Osteocyte (in vitro differentiated cells): ENCODE measurements at places on chromosomes 5 and 9. TPM values are rescaled to one million over a fixed set of nuclear protein-coding genes. Genes with fewer than 3 reads are reported as not detected.

Gene OTP
- total RNA-seq, result not detected in 2 replicates

Gene CDO1
- total RNA-seq, result 6.6 and 6.9 TPM in 2 replicates

Gene SLC45A2
- total RNA-seq, result not detected in 2 replicates

DNA sequence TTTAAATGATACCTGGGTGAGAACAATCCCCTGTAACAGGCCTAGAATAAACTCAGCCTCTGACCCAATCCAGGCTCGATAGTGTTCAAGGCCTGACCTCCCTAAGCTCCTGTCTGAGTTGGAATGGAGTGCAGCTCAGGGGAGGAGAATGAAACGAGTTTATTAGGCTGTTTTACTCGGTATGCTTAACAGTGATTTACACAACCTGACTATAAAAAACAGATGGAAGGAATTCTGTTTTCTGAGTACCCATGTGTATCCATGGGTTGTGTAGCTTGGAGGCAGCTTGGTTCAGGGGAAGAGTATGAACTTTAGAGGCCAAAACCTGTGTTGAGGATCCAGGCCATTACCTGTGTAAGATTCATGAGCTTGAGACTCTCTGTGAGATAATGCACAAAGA is 67.8 kb downstream of the PCSK5 start:
- DNase-seq, result no peak
- peaks cover 3% of the 10 kb centered on the region for H3K36me3 ChIP-seq
- no peak overlapping the region for H3K4me3 ChIP-seq
- peaks cover 8% of the 10 kb centered on the region for H3K4me1 ChIP-seq

GRCh38 chr5:62093976-62094375 is 212.0 kb upstream of the KIF2A start:
- H3K27ac ChIP-seq, result no peak overlapping the region
- H3K4me1 ChIP-seq, result peaks cover 4% of the 10 kb centered on the region
- no peak for DNase-seq
- no peaks in the 10 kb centered on the region for H3K36me3 ChIP-seq

DNA sequence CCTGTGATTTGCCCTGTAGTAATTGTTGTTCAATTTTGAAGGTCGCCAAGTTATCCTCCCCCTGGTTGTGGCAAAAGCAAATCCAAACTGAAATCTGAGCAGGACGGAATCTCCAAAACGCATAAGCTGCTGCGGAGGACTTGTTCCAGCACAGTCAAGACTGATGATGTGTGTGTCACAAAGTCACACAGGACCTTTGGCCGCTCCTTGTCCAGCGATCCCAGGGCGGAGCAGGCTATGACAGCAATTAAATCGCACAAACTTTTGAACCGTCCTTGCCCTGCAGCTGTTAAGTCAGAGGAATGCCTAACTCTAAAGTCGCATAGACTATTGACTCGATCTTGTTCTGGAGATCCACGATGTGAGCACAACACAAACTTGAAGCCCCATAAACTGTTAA is 128.4 kb downstream of the PARP8 start:
- no peak for DNase-seq
- H3K36me3 ChIP-seq, result peaks cover 33% of the 10 kb centered on the region
- no peaks in the 10 kb centered on the region for H3K4me1 ChIP-seq
- H3K27ac ChIP-seq, result no peak overlapping the region
- no peaks in the 10 kb centered on the region for H3K27me3 ChIP-seq
- H3K4me3 ChIP-seq, result no peak overlapping the region

DNA sequence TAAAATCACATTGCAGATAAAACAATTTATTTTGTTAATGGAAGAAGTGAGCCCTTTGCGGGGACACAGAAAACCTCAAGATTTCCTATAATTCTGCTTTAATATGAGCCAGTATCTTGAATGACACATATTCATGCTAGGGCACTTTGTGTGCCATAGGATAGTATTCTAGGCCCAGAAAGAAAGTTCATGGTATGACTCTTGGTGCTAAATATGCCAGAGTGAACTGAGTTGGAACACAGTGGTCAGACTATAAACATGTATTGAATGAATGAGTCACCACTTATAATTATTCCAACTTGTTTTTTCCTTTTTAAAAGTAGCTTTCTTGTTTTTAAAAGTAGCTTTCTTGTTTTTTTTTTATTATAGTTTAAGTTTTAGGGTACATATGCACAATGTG is 46.0 kb downstream of the ADAMTS19 start:
- no peaks in the 10 kb centered on the region for H3K4me1 ChIP-seq
- H3K4me3 ChIP-seq, result no peak overlapping the region
- DNase-seq, result no peak
- H3K27me3 ChIP-seq, result no peaks in the 10 kb centered on the region
- H3K27ac ChIP-seq, result no peak overlapping the region
